Mesangial cell (primary cell): ENCODE measurements at places on chromosomes 5 and 9. TPM values are rescaled to one million over a fixed set of nuclear protein-coding genes. Genes with fewer than 3 reads are reported as not detected.

Gene CEL
- total RNA-seq: 0.16 and 0.38 TPM in 2 replicates

Gene FAM114A2
- 10.4 and 15.6 TPM in 2 replicates for total RNA-seq

Gene NRARP
- 0.38 and 1.8 TPM in 2 replicates for total RNA-seq

Gene CDH9
- 0.25 TPM in 1 of 2 replicates, not detected in the other for total RNA-seq

Gene COL5A1
- 263 and 508 TPM in 2 replicates for total RNA-seq

Gene PCDHGB4
- total RNA-seq: 4.2 and 7.1 TPM in 2 replicates

Gene GRM6
- not detected in 2 replicates for total RNA-seq

Gene DMRT3
- 8.8 and 9.6 TPM in 2 replicates for total RNA-seq

Gene FBP2
- not detected in 2 replicates for total RNA-seq

Gene OR1L1
- total RNA-seq: not detected in 2 replicates

Gene BRD9
- total RNA-seq: 32.7 and 39.9 TPM in 2 replicates

Gene PCDHA11
- total RNA-seq: 0.16 TPM in 1 of 2 replicates, not detected in the other

Gene MOB3B
- total RNA-seq: 0.98 and 1.6 TPM in 2 replicates

Gene PCDHB4
- 0.13 and 0.49 TPM in 2 replicates for total RNA-seq

Gene BARHL1
- total RNA-seq: not detected in 2 replicates

Gene GARIN3
- total RNA-seq: not detected in 2 replicates

Gene NOL8
- 9.0 and 11.5 TPM in 2 replicates for total RNA-seq

Gene FAM78A
- total RNA-seq: 1.1 TPM in 2 replicates

Gene PCDHB9
- 0.25 TPM in 1 of 2 replicates, not detected in the other for total RNA-seq

Gene GSN
- total RNA-seq: 143 and 349 TPM in 2 replicates

Gene SPAAR
- total RNA-seq: 0.16 TPM in 1 of 2 replicates, not detected in the other

Gene ZER1
- 24.0 and 72.0 TPM in 2 replicates for total RNA-seq

Gene CFAP90
- total RNA-seq: 0.16 and 2.2 TPM in 2 replicates

Gene IQGAP2
- total RNA-seq: 1.5 and 1.9 TPM in 2 replicates

Gene RNF20
- total RNA-seq: 10.3 and 10.9 TPM in 2 replicates

Gene MAP1B
- 201 and 355 TPM in 2 replicates for total RNA-seq

Gene CLTB
- 85.2 and 90.8 TPM in 2 replicates for total RNA-seq

Gene AK8
- 0.49 and 2.4 TPM in 2 replicates for total RNA-seq

Gene SOHLH1
- total RNA-seq: not detected in 2 replicates

Gene SDHA
- total RNA-seq: 73.8 and 77.4 TPM in 2 replicates

Gene BRD3
- total RNA-seq: 21.0 and 22.7 TPM in 2 replicates

Gene ASPN
- total RNA-seq: not detected in 2 replicates

Gene GDA
- 0.76 TPM in 1 of 2 replicates, not detected in the other for total RNA-seq

Gene IL9
- total RNA-seq: not detected in 2 replicates

Gene IFNA2
- total RNA-seq: not detected in 2 replicates

Gene EGR1
- 8.5 and 11.7 TPM in 2 replicates for total RNA-seq

Gene EPB41L4B
- 0.49 and 0.76 TPM in 2 replicates for total RNA-seq

Gene CDH12
- 0.25 TPM in 1 of 2 replicates, not detected in the other for total RNA-seq

Gene PCDHB2
- 0.49 and 0.76 TPM in 2 replicates for total RNA-seq

Gene ST8SIA4
- total RNA-seq: 0.49 and 3.8 TPM in 2 replicates

Gene HTR1A
- not detected in 2 replicates for total RNA-seq

Gene SPATA31A1
- not detected in 2 replicates for total RNA-seq

Gene PCDHA1
- total RNA-seq: under 0.01 and 0.16 TPM in 2 replicates

Gene AGPAT2
- total RNA-seq: 59.6 and 67.2 TPM in 2 replicates

Gene PTGER4
- 20.7 and 77.4 TPM in 2 replicates for total RNA-seq

Gene EHMT1
- 60.5 and 64.4 TPM in 2 replicates for total RNA-seq

Gene HNRNPA0
- total RNA-seq: 13.9 and 14.6 TPM in 2 replicates

Gene MARCHF3
- 1.5 and 3.1 TPM in 2 replicates for total RNA-seq

Gene IFNA21
- not detected in 2 replicates for total RNA-seq

Gene PTGS1
- total RNA-seq: 0.16 and 1.4 TPM in 2 replicates

Gene PPP2R2B
- 6.7 and 11.5 TPM in 2 replicates for total RNA-seq
